ENCODE measurements at places on chromosomes 2 and 18.

- DNase-seq: no peak
These were observed 5.3 kb upstream of the PLB1 start for GRCh38 chr2:28490558-28490957.

- no peak for DNase-seq
These were observed 39.5 kb downstream of the SPATS2L start for GRCh38 chr2:200345975-200346374.

- peak; percentile 17 for DNase-seq
These were observed at the start of gene GALNT13 for GRCh38 chr2:153871231-153872221. TSS of gene GALNT13 (plus strand) at chr2:153871922.

- no peak for DNase-seq
These were observed 8.3 kb downstream of the CTAGE1 start for GRCh38 chr18:22409445-22409844.

GRCh38 chr2:179454443-179455171, 190.0 kb upstream of the SESTD1 start:
- peak; percentile 88 for DNase-seq

DNA sequence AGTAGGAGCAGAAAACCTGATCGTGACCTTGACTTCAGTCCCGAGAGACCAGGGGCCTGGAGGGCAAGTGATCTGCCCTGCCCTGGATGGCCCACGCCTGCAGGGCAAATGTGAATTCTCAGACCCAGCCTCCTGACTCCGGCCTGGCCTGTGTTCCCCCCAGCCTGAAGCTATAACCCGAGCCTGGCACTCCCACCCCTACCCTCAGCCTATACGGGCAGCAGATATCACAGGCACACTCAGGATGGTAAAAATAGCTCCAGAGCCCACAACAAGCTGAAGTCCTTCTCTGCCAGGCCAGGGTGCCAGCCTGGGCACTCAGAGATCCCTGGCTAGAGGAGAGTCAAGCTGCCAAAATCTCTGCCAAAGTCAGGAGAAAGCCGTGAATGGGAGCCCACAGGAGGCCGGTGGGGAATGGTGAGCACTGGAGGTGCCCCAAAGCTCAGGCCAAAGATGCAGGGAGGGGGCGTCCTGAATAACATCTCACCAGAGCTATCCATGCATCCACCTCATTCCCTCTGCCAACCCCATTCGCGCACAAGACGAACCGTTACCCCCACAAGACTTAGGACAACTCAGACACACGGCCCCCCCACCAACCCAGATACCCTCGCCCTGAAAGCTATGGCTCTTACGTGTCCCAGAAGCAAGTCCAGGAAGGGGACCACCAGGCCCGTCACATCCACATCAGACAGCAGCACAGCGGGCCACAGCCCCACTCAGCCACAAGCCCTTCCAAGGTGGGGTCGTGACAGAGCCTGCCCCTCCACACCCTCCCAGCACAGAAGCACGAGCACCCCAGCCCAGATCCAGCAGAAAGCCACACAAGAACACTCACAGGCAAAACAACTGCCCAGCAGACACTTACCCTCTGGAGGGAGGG, 144.9 kb downstream of the TNS1 start:
- no peak for DNase-seq

DNA sequence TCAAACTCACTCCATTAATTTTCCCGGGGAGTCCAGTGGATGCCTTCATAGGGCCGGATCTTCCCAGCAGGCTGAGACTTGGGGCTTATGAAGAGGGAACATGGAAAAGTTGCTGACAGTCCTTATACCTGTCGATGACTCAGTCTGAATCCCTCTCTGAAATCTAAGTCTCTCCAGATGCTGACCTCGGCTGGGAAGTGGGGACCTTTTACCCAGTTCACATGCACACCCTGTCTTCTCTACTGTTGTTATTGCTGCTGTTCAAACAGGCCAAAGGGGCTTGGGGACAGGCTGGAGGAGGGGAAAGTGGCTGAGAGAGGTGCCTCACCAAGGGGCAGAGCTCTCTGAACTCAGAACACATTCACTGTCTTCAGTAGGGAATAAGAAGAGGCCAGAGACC, 4.1 kb upstream of the TNP1 start:
- no peak for DNase-seq

DNA sequence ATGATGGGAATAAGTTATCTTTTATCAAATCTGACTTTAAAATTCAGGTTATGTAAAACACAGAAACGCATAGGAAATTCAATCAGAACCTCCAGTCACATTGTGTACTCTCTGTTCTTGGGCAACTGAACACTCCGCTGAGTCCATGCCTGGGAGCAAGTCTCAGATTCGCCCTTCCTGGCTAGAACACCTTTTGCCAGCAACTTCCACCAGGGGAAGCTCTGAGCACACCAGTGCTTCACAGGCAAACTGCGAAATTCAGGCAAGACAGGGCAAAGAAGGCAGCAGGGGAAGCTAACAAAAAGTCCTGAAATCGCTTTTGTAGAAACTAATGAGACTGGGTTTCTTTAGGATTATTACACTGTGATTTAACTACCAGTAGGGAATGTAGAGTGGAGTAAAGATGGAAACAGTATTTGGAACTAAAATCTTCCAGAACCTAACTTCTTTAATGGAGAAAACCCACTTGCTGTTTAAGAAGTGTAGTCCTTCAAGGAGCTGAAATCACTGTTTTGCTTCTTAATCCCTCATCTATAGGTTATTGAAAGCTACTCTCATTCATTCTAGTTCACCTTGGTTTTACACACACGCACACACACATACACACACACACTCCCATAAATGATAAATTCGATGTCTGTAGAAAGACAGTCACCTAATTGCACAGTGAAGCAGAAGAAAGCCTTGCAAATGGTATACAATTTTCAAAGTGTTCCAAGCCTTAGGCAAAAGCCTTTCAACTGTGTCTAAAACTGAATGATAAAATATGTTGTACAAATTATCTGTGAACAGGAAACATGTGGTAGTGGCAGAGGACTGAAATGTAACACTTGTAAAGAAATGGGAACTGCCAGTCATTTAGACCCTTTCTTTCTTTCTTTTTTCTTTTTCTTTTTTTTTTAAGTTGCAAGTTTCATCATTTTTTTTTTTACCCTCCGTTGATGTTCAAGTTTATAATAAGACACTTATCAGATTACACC, 214.5 kb downstream of the TMEM182 start:
- no peak for DNase-seq

DNA sequence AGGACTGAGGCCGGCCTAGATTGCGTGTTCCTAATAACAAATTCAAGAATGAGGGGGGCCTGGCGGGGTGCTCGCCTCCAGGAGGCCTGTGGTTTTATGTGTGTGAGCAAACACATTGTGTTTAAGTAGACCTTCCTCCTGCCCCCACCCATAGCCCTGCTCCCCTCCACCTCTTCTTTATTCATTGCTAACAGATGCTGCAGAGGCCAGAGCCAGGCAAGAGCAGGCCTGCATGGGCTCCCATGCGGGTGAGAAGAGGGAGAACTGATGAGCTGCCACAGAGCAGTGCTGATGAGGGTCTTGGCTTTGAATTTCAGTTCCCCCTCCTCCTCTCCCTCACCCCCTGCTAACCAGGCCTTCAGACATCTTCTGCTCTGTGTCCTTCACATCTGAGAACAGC, 154.6 kb downstream of the OSR1 start:
- no peak for DNase-seq

- DNase-seq: no peak
These were observed 15.2 kb downstream of the CYB5A start for GRCh38 chr18:74276609-74277008.

GRCh38 chr2:195501746-195502145, 155.3 kb upstream of the SLC39A10 start:
- DNase-seq: no peak

- no peak for DNase-seq
These were observed 11.5 kb downstream of the LRRTM1 start for GRCh38 chr2:80293039-80293438.

- no peak for DNase-seq
These were observed 211.6 kb downstream of the TCF4 start for GRCh38 chr18:55376387-55376786.

DNA sequence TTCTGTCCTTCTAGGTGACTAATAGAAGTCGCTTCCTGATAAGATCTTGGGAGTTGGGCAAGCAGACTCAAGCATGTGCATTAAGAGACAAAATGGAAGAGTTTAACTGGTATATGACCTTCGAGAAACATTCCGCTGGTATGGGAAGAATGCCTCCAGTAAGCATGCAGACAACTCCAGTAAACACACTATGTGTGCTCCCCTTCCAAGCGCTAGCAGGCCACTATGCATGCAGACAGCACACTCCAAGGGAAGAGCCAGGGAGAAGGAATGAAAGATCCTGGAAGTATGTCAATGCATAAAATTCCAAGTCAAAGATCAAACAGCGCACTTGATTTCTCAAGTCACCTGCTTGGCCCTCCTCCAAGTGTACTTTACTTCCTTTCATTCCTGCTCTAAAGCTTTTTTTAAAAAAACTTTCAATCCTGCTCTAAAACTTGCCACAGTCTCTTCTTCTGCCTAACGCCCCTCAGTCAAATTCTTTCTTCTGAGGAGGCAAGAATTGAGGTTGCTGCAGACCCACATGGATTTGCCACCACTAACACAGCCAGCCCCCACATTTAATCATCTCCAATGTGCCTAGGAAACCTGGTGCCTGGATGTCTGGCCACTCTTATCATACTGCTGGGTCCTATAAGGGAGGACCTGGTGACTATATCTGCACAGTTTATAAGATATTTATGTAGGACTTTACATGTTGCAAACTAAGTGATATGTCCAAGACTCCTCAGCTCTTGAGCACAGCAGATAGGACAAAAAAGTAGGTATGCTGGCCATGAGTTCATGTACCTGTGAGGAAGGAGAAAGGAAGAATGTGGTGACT, 239.8 kb downstream of the PDE11A start:
- no peak for DNase-seq

DNA sequence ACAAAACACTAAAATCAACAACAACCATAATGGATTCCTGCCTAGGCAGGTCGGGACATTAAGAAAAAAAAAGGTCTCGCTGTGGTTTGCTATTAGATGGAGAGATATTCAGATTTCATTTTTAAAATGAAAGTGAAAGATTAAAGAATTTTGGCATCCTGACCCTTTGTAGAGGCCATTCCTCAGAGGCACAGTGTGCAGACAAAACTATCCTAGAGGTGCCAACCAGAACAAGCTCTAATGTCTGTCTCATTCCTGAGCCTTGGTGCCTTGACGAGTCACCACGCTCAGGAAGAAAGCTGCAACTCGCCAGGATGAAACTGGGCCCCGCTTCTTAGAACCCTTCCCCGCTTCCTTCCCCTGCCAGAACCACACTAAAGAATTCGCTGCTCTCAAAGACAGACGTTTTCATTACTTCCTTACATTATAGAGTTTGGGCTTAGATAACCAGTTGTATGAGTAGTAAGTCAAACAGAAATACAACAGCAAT, 156.0 kb downstream of the TGIF1 start:
- DNase-seq: no peak

DNA sequence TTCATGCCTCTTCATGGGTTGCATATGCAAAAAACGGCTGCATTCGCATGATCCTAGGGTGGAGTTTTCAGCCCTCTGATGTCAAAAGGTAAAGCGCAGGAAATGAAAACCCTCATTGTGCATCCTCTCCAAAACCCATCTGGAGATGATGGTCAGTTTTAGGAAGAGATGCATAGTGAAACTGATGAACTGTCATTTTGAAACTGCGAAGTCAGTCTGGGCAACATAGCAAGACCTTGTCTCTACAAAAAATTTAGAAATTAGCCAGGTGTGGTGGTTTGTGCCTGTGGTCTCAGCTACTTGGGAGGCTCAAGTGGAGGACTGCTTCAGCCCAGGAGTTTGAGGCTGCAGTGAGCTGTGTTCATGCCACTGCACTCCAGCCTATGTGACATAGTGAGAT, 2.5 kb upstream of the TTLL4 start:
- DNase-seq: no peak

GRCh38 chr2:99607861-99608491, 118.2 kb upstream of the REV1 start:
- DNase-seq: no peak

- DNase-seq: no peak
These were observed 73.2 kb downstream of the CYBRD1 start for GRCh38 chr2:171595456-171595855.

DNA sequence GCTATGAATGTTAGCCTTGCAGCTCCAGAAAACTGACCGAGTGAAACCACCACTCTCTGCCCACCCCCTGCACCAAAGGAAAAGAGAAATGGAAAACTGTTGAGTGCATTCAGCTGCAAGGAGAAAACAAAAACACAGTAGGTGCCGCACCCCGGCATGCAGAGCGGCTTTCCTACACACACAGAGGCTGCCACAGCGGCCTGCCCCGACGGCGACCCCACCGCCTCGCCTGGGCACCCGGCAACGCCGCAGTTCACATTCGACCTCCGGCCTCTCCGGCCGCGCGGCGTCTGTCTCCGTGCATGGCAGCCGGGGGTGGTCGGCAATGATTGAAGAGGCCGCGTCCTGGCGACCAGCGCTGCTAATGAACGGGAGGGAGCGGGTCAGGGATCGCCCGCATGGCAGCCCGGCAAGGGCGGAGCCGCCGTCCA, 417.1 kb upstream of the SALL3 start:
- DNase-seq: no peak

DNA sequence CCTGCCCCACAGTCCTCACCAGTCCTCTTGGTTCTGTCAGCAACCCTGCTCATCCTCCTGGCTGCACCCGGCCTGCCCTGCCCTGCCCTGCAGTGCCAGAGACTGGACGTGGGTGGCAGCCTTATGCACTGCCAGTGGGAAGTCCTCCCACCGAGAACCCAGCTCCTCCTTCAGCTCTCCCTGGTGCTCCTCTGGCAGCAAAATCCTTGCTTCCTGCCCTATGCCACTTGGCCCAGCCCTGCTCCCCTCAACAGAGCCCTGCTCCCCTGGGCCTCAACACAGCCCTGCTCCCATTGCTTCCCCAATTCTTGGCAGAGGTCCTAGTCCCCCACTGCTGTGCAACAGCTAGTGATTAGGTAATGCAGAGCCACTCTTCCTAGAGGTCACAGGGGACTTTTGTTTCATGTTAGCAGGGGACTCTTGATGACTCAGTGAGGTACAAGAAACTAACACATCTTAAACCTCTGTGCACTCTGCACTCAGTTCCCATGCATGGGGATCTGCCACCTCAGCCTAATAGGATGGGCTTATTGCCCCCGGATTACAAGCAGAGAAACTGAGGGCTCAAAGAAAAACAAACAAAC, 58.0 kb upstream of the EDAR start:
- no peak for DNase-seq

Measured in fibroblast of skin of left quadriceps (primary cell).